ENCODE measurements at places on chromosomes 12 and 14. TPM values are rescaled to one million over a fixed set of nuclear protein-coding genes. Genes with fewer than 3 reads are reported as not detected.

Gene IL26
- not detected for total RNA-seq

DNA sequence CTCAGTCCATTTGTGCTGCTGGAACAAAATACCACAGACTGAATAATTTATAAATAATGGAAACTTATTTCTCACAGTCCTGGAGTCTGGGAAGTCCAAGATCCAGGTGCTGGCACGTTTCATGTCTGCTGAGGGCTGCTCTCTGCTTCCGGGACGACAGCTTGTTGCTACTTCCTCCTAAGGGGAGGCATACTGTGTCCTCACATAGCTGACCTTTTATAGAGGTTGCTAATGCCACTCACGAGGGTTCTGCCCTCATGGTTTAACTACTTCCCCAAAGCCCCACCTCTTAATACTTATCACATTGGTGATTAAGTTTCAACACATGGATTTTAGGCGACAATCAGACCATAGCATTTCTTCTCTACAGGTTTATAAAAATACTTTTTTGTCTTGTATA, 411.1 kb downstream of the NRXN3 start:
- no peak for DNase-seq

Gene LRRC23
- 13.5 TPM for total RNA-seq

GRCh38 chr12:62748941-62749468, 185.9 kb downstream of the PPM1H start:
- no peak for DNase-seq

DNA sequence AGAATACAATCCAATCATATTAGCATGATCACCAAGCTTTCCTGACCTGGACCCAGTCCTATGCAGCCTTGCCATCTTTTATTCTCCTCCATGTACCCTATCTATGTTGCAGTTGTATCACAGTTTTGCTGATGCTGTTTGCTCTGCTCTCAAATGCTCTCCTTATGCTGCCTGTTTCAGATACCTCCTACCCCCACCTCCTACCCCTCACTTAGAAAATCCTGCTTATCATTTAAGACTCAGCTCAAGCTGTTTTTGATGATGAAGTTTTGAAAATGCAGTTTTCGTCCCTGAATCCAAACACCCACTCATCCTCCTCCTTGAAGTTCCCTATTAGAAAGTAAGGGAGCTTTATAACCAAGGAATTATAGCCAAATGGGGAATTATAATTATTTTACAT, 457.4 kb upstream of the ATP2B1 start:
- no peak for DNase-seq

Gene PLEKHD1
- 0.24 TPM for total RNA-seq

Gene KCNA5
- total RNA-seq: 0.51 TPM

DNA sequence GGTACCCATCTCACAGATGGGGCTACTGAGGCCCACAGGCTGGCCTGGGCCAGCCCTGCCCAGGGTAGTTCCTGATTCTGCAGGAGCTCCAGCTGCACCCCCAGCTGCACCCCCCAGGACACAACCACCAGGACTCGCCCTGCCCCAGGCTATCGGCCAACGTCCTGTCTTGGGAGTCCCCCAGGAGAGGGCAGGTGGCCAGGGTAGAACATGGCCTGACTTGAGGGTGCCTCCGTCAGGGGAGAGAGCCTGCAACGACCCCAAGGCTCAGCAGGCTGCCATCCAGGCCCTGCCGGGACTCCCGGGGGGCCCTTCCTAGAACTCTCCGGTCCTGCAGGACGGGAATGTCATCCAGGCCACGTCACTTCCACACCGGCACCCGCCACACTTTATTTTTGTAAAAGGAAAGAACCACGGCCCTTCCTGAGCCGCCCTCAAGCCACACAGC, 15.8 kb downstream of the JAG2 start:
- peak; percentile 47 for DNase-seq

GRCh38 chr12:27383429-27384260, 51.0 kb downstream of the BMAL2 start:
- peak; percentile 59 for DNase-seq

DNA sequence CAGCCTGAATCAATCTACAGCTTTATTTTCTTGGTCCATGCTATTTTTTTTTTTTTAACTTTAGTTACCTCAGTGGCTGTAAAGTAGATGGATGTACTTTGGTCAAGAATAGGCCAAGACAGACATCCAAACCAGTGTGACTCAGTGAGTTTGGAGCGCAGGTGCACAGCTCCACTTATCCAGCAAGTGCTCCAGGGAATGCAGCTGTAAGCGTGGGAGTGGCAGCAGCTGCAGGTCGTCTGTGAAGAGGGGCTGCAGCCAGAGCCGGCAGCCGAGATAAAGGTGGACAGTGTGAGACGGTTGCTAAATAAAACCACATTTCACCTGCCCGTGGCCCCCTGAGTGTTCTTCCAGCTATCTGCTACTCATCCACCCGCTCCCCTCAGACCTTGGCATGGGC, 1018.7 kb downstream of the AACS start:
- DNase-seq: no peak

GRCh38 chr14:64506721-64507120, 2.2 kb downstream of the ZBTB1 start:
- no peak for DNase-seq

DNA sequence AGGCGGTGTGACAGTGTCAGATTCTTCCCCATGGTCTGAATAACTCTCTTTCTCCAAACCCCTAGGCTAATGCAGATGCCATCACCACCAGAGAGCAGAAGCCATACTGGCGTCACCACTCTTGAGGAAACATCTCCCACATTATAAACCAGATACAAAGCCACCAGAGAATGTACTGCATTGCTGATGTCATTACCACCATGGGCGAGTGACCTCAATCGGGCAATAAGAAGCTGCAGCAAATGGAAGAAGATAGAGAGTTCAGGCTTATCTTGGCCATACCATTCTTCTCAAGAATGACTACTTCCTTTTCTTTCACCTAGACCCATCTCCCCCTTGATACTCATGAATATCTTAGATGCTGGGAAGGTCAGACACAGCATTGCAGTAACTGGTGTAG, 1157.2 kb downstream of the TMEM121 start:
- DNase-seq: no peak

DNA sequence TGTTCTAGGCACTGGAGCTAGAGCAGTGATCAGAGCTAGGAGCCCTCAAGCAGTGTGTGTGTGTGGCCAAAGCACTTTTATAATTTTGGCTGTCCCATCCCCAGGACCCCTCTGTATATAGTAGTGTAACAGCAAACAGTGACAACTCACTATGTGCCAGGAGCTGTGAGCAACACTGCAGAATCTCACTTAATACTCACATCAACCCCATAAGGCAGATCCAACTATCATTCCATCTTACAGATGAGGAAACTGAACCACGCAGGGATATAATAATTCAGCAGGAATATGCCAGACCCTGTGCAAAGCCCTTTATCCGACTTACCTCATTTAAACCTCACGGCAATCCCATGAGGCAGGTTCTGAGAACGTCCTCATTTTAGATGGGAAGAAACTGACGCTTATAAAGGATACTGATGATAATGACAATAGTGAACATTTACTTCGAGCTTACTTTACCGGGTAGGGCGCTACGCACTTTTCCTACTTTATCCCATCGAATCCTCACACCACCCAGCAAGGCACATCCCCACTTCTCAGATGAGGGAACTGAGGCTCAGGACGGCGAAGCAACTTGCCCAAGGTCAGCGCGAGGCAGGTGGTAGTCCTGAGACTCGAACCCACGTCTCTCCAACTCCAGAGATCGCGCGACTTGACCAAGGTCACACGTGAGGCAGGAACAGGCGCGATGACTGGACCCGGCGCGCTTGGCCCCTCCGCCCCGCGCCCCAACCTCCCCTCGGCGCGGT, 687 bp downstream of the RAB35 start:
- DNase-seq: no peak

- no peak for DNase-seq
Observed at GRCh38 chr12:71900091-71900490, 38.6 kb upstream of the TPH2 start.

- no peak for DNase-seq
Observed at GRCh38 chr12:115451151-115451779, 767.3 kb upstream of the TBX3 start.

Gene ENDOU
- total RNA-seq: 0.64 TPM

Gene RHNO1
- total RNA-seq: 26.3 TPM

- no peak for DNase-seq
Observed at GRCh38 chr12:58977476-58977875, 57.2 kb upstream of the LRIG3 start.

GRCh38 chr12:2295941-2296461, 243.2 kb downstream of the CACNA1C start:
- no peak for DNase-seq

DNA sequence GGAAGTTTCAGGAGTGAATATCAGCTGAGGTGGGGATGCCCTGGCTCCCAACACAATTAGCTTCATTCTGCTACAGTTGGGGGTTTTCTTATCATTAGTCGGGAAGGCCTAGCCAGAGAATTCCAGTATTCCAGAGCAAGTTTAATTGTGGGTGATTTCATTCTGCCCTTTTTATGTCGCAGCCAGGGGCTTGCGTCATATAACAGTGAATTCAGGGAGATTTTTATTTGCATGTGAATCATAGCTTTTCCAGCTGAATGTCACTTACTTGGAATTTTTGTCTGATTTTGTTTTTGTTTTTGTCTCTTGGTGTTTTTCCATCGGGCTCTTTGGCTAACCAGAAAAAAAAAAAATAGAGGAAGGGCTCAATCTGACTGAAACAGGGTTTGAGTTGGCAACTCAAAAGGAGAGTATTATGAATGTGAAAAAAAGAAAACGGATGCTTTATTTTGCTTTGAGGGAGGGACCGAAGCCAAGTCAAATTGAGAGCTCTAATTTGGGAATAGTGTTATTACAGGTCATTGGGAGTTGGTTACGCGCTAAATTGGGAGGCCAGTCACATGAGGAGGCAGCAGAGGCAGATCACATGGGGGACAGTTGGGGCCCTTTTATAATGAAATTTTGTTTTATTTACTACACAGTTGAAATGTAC, 119.4 kb downstream of the SAMD4A start:
- peak; percentile 80 for DNase-seq

GRCh38 chr14:54275997-54276725, 120.6 kb upstream of the CDKN3 start:
- DNase-seq: no peak

DNA sequence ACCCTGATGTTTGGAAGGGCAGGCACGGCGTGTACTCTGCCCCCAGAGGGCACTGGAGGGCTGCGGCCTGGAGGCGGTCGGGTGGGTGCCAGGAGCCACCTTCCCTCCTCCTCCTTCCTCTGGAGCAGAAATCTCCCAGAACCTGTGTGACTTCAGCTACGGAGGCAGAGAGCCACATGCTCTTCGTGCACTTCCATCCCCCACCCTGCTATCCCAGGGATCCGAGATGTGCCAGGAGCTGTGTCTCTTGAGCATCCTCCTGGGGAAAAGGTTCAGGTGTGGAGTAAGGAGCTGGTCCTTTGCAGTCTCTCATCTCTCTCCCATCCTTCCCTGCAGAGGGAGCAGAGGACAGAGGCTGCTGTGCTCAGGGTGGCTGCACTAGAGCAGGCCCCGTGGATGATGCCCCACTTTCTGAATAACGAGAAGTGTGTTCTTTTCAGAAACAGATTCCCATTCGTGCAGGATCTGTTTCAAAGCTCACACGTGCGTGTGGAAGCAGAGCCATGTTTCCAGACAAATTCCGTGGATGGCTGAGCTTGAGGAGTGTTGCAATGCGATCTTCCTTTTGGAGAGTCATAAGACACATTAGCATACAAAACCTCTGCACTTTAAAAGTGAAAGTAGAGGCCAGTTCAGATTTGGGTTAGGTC, 162.9 kb downstream of the ADGRD1 start:
- DNase-seq: peak; percentile 48

Gene CLEC4D
- total RNA-seq: not detected

Gene FLVCR2
- total RNA-seq: 3.6 TPM

Gene PNN
- 17.9 TPM for total RNA-seq

- no peak for DNase-seq
Observed at GRCh38 chr12:122067966-122068365, 10.6 kb upstream of the MLXIP start.

- no peak for DNase-seq
Observed at GRCh38 chr12:87082756-87083155, 826.6 kb upstream of the MGAT4C start.

Gene CD163L1
- under 0.01 TPM for total RNA-seq

DNA sequence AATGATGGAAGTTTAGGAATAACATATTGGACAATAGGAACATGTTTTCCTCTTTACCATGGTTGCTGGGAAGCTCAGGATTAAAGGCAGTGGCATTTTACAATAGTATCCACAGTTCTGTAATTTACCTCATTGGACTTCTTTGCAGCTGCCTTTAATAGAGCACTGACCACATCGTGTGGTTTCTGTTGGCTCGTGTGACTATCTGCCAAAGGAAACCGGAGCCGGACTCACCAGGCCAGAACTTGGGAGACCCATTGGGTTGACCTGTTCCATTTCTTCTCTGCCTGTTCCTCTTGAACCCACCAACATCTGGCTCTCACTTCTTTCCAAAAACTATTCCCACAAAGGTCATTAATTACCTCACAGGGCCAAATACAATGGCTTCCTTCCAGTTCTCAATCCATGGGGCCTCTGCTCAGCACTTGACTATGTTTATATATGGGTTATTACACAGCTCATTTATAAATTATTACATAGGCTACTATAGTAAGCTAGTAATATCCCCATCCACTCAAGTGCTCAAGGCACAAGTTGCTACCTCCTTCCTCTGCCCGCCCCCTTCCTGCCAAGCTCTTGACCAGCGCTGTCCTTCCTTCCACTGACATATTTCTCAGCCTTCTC, 121.5 kb upstream of the VASH1 start:
- DNase-seq: no peak

Gene PPP1R1A
- 0.76 TPM for total RNA-seq

GRCh38 chr12:41034686-41035085, 153.4 kb upstream of the PDZRN4 start:
- DNase-seq: peak; percentile 22

Gene SLC39A9
- 131 TPM for total RNA-seq

DNA sequence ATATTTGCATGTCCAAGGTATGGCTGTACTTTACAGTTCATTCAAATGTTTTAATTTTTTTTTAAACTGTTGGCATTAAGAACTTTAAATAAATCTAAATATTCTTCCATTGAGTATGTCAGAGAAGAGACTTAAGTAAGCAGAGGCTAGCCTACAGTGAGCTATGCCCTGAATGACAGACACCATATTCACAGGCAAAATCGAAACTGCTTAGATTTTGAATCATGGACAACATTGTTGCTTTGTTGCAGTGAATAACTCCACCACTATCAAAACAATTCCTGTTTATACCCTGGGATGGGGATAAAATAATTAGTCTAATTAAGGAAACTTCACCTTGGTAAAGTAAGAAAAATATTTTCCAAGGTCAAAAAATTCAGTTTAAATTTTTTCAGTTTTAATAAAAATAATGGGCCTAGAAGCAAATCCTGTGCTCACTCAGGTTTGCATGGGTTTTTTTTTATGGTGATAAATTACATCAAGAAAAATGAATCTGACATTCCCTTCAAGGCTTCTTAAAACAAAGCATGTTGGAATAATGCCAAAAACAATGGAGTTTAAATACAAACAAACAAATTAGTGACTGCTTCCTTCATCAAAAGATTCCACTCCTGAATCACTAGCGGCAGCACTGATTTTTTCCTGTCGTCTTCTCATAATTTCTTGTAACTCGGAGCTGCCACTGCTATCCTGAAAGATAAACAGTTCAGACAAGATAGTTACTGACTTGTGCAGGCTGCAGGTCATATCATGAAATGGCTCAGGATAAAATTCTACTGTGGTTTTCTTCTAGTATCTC, 168.2 kb downstream of the EPS8 start:
- DNase-seq: no peak

Data from uterus (tissue), 4 donors.